ENCODE measurements at places on chromosomes 16 and 17. TPM values are rescaled to one million over a fixed set of nuclear protein-coding genes. Genes with fewer than 3 reads are reported as not detected.

DNA sequence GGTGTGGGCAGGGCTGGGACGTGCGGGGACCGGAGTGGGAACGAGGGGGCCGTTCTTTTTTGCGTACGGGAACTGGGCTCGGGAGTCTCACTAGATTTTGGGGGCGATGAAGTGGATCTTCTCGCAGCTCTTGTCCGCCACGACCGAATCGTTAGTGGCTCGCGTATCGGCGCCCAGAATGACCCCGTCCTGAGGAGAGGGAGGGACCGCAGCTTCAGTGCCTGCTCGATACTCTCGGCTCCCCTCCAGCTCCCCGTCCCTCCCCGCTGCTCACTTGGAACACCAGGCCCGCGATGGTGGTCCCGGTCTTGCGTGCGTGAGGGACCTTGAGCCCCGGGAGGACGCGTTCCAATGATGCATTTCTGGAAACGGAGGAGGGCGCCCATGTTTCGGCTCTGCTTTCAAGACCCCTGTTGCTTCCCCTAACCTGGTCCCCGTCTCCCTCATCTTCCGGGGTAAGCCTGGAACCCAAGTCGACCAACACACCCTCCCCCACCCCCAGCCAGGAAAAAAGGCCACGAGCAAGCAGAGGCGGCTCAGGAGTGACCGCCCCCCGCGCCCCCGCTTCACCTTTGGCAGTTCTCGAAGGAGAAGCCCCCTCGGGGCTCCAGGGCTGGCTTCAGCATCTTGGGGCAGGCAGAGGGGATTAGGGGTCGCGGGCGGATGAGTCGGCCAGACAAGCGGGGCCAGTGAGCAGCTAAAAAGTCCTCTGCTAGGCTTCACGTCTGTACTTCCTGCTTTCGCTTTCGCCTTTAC, at the start of gene PSMB10:
TSS of gene PSMB10 (minus strand) at position 727 of the 756 bp plus-strand sequence. CDS start at position 626, 101 bp downstream.
- no peak for DNase-seq

Gene TLCD1
- 3.9 TPM for total RNA-seq

GRCh38 chr16:71540-72401, 660 bp downstream of the RHBDF1 start:
- DNase-seq: peak; percentile 88

Gene LRRC37B
- 24.1 TPM for total RNA-seq

DNA sequence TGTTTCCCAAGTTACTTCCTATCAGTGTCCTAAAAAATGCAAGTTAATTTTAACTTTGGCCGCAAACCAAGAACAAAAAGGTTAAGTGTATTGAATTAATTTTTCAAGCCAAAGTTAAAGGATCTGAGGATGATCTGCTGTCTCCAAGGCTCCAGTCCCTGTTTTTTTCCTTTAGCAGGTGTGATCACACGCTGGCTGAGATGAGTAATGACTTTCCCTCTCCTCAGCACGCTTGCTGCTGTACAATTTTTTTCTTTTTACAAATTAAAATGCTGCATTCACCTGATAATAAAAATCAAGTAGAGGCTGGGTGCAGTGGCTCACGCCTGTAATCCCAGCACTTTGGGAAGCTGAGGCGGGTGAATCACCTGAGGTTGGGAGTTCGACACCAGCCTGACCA, 3.9 kb upstream of the TNFSF12 start:
- no peak for DNase-seq

DNA sequence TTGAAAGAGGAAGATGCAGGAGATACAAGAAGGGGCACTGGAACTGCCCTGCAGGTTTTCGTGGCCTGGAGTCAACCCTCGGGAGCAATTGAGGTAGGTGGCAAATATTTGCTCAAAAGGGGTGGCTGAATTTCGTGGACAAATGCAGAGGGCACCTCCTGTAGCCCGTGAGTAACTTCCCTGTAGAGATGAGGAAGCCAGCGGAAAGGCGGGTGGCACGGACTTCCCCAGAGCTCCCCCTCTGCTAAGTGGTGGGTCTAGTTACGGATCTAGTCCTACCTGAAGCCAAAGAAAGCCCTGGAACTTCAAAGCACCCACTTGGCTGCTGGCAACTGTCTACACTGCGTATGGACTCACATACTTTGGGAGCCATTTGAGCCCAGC, 1.0 kb upstream of the ATP2C2 start:
- DNase-seq: no peak

DNA sequence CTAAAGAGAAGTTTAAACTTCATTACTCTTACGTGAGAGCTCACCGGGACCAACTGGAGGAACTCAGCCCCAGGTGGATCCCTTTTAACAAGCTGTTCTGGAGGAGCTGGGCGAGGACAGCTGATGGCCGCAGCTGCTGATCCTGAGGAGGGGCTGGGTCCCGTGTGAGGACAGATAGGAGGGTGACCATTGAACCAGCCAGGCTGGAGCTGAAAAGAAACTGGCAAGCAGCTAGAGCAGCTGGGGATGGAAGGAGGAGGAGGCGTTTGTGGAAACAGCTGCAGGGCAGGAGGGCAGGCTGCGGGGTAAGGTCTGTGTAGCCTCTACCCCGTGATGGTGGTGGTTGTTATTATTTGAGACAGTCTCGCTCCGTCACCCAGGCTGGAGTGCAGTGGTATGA, 119.5 kb downstream of the AATF start:
- DNase-seq: no peak

DNA sequence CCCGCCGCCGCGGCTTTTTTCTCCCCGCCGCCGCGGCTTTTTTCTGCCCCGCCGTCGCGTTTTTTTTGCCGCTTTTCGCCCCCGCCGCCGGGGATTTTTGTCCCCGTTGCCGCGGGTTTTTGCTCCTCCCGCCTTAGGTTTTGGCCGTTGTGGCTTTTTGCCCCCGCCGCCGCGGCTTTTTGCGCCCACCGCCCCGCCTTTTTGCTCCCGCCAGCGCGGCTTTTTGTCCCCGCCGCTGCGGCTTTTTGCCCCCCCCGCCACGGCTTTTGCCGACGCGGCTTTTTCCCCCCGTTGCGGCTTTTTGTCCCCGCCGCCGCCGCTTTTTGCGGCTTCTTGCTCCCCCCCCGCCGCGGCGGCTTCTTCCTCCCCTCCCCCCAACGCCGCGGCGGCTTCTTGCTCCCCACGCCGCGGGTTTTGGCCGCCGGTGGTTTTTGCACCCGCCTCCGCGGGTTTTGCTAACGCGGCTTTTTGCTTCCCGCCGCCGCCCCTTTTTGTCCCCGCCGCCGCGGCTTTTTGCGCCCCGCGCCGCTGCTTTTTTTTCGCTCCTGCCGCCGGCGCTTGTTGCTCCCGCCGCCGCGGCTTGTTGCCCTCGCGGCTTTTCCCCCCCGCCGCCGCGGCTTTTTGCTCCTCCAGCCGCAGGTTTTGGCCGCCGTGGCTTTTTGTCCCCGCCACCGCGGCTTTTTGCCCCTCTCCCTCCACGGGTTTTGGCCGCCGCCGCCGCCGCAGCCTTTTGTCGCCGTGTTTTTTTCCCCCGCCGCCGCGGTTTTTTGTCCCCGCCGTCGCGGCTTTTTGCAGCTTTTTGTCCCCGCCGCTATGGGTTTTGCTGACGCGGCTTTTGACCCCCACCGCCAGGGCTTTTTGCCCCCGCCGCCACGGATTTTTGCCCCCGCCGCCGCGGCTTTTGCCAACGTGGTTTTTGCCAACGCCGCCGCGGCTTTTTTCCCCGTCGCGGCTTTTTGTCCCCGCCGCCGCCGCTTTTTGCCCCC, 150.3 kb downstream of the KCNJ18 start:
- no peak for DNase-seq

Gene OR1A2
- total RNA-seq: not detected

GRCh38 chr16:15811481-15812400, 45.1 kb downstream of the MYH11 start:
- DNase-seq: peak; percentile 82

DNA sequence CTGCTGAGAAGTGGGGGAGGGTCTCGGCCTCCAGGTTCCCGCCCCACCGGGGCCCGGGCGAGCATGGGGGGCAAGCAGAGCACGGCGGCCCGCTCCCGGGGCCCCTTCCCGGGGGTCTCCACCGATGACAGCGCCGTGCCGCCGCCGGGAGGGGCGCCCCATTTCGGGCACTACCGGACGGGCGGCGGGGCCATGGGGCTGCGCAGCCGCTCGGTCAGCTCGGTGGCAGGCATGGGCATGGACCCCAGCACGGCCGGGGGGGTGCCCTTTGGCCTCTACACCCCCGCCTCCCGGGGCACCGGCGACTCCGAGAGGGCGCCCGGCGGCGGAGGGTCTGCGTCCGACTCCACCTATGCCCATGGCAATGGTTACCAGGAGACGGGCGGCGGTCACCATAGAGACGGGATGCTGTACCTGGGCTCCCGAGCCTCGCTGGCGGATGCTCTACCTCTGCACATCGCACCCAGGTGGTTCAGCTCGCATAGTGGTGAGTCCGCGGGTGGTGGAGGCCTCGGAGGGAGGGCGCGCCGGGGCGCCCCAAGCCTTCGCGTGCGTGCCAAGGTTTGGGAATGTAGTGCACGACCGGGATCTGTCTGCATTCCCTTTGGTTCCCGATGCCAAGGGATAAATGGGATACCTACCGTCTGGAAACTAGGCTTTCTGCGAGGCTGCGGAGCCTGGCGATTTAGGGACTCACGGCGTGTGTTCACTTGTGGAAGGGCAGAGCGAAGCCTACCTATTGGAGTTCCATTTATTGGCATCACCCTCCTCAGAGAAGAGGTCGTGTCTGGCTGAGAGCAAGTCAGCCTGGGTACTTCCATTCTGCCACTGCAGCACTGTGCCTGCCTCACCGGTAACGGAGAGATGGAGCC, 1.0 kb downstream of the ZNRF1 start:
- DNase-seq: no peak

DNA sequence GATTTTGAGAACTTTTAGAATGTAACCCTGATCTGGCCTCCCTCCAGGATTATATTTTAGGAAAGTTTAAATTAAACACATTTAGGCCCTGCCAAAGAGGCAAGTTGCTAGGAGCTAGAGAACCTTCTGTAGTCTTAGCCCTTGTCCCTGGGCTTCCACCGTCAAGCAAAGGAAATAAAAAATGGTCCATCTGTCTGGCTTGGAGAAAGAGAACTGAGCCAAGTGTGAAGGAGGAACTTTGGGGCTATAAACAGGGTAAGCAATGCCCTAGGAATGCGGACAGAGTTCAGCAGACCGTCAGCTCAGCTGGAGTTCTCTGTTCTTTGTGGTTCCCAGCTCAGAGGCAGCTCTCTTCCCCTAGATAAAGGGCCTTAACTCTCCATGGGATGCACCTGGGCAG, 29.6 kb downstream of the RCVRN start:
- peak; percentile 86 for DNase-seq

GRCh38 chr17:53420035-53420641, 402.6 kb upstream of the KIF2B start:
- DNase-seq: no peak

GRCh38 chr17:60729854-60730253, 52.2 kb downstream of the BCAS3 start:
- no peak for DNase-seq

DNA sequence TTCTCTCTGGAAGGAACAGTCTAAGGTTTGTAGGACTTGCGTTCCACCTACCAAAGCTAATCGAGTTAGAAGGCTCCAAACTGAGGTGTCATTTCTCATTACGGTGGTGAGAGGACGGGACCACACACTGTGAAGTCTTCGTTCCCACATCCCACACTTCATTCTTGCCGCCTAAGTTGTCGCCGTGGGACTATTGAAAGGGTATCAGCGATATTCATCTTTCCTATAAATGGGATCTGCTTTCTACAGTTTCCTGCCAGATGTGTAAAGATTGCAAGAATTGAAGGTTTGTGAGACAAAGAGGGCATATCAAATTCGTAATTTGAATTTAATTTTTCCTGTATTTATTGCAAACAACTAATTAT, 608 bp upstream of the TRIM37 start:
- DNase-seq: no peak

- peak; percentile 74 for DNase-seq
Measured at GRCh38 chr16:70715860-70716357, 30.1 kb upstream of the MTSS2 start.

DNA sequence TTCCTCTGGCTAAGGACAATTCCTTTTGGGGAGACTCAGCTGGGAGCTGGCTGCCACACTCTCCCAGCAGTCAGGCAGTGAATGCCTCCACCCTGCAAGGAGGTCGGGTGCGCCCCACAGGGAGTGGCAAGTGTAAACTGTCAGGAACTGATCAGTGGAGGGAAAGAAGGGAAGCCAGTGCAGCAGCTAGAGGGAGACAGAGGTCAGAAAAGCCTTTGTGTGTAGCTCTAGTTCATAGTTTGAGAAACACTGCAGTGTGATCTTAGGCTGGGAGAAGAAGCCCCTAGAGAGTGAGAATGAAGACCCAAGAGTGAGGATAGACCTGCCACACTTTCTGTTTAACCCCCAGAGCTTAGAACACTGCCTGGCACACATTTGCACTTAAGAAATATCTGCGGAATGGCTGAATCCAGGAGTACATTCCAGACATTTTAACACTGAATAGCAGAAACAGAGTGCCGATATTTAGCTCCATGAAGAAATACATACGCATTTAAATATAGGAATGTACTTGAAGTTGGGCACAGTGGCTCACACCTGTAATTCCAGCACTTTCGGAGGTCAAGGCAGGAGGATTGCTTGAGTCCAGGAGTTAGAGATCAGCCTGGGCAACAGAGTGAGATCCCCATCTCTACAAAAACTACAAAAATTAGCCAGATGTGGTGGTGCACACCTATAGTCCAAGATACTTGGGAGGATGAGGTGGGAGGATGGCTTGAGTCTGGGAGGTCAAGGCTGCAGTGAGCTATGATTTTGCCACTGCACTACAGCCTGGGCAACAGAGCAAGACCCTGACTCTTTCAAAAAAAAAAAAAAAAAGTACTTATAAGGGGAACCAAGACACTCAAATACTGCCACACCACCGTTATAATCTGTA, 11.1 kb upstream of the SLC5A11 start:
- DNase-seq: peak; percentile 47

GRCh38 chr17:36931096-36931696, 6.1 kb upstream of the LHX1 start:
- DNase-seq: no peak

DNA sequence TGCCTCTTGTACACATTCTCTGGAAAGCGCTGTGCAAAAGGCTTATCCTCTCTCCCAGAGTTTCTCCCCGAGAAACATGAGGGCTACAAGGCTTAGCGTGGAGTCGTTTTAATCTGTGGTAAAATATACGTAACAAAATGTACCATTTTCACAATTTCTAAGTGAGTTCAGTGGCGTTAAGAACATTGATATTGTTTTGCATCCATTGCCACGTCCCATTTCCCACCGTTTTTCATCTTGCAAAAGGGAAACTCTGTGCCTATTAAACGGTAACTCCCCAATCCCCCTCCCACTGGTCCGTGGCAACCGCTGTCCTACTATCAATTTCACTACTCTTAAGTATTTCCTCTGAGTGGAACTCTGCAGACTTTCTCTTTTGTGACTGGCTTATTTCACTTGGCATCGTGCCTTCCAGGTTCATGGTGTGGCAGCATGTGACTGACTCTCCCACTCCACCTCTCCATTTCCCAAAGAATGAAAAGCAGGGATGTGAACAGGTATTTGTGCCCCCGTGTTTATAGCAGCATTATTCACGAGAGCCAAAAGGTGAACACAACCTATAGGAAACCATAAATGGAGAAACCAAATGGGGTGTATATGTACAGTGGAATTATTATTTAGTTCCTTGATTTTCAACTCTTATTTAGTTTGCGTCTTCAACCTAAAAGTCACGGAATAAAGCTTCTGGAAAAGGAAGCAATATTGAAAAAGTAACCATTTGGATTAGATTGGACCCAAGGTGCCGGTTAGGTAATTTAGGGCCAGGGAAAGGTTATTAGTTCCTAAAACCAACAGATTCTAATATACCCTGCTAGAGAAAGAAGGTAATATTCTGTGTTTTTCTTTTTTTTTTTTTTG, 1.1 kb upstream of the USP32 start:
- peak; percentile 82 for DNase-seq

All from A172 (cell line).